ENCODE measurements at places on chromosomes 1 and 21.

DNA sequence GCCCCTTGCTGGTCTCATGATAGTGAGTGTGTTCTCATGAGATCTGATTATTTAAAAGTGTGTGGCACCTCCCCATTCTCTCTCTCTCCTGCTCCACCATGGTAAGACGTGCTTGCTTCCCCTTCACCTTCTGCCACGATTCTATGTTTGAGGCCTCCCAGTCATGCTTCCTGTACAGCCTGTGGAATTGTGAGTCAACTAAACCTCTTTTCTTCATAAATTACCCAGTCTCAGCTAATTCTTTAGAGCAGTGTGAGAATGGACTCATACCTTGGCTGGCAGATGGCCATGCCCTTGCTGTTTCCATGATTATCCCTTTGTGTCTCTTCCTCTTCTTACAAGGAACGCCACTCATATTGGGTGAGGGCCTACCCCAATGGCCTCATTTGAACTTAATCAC is 40.3 kb downstream of the PSMG1 start:
- no peak for DNase-seq

DNA sequence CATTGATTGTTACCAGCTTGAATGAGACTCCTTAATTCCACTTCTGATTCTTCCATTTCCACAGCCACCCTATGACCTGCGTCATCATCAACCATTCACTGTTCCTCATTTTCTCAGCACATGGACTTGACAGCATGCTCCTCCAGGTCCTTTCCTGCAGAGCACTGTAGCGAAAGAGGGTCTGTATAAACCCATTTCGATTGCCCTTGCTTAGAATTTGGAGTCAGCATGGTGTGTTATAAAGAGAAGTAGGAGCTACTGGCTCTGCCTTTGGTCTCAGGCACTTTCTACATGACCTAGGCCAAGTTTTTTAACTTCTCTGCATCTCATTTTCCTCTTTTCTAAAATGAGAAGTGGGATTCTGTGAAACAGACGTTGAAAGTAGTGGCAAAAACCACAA is 133.8 kb downstream of the AK5 start:
- no peak for DNase-seq

GRCh38 chr1:85573322-85573721 is 7.2 kb upstream of the CCN1 start:
- no peak for DNase-seq

DNA sequence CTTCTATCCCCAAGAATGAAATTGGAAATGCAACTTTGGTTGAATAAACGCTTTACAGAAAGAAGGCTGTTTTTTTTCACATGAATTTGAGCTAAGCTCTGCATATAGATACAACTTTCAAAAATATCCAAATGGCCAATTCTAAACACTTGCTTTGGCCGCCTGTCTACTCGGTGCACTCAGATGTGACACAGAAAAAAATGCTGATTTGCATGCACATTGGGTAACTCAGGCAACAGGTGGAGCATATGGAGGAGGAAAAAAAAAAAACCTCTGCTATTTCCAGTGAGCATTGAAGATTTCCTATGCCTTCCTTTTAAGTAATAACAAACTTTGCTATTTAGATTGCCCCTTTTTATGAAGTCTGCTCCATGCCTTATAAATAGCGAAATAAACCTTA is 262.5 kb downstream of the GRIK1 start:
- DNase-seq, result no peak

DNA sequence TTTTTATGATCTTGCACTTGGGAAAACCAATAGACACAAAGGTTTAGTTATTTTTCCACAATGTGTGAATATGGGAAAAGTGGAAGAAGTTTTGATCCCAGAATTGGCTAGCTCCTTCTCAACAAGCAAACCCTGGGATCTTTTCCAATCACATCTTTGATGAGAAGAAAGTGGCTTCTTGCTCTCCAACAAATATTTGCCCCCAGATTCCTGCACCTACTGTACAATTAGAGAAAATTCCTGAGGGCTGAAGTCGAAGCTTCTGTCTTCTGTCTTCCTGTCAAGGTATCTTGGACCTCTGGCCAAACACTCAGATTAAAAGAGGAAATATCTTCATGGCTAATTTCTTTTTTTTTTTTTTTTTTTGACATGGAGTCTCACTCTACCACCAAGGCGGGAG is 113.1 kb upstream of the SLC45A1 start:
- no peak for DNase-seq

DNA sequence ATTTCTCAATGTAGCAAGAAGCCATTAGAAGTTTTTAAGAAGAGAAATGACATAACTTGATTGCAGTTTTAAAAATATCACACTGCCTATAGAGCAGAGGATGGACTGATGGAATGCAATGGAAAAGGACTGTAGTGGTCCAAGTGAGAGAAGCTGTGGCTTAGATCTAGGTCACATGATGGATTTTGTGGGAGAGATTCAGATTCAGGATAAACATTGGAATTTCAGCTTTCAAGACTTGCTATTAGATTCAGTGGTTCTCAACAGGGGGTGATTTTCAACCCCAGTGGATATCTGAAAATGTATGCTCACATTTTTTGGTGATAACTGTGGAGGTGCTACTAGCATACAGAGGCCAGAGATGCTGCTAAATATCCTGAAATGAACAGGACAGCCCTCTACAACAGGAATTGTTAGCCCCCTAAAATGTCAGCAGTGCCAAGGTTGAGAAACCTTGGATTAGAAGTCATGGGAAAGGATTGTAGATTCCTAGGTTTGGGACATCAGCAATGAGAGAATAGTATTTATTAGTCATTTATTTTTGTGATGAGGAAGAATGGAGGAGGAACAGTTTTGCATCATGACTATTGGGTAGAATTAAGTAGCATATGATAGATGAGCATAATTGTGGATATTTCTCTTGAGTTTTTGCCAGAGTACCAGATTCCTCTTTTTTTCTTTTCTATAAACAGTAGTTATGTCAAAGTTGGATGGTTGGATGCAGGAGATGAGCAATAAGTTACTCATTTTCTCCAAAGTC is 30.1 kb upstream of the KCNK2 start:
- DNase-seq, result no peak

GRCh38 chr1:3018051-3018471 is 3.2 kb upstream of the ACTRT2 start:
- DNase-seq, result no peak

DNA sequence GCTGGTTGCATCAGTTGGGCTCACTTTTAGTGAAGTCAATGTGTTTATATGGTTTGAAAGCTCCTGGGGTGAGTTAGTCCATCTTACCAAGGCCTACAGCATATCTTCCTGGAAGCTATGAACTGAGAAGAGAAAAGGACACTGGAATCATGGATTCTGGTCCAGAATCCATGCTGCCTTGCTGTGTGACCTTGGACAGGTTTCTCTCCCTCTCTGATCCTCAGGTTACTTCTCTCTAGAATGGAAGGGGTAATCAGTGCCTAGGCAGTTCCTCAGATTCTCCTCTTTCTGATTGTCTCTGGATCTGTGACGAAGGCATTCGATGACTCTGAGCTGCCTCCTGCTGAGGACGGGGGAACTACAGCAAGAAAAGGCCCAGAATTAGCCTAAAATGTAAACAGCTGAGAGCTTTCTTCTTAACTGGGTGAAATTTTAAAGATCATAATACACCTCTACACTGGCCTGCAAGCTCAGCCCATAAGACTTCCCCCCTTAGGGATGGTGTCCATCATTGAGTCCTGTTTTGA is 425.0 kb upstream of the VAMP3 start:
- no peak for DNase-seq

DNA sequence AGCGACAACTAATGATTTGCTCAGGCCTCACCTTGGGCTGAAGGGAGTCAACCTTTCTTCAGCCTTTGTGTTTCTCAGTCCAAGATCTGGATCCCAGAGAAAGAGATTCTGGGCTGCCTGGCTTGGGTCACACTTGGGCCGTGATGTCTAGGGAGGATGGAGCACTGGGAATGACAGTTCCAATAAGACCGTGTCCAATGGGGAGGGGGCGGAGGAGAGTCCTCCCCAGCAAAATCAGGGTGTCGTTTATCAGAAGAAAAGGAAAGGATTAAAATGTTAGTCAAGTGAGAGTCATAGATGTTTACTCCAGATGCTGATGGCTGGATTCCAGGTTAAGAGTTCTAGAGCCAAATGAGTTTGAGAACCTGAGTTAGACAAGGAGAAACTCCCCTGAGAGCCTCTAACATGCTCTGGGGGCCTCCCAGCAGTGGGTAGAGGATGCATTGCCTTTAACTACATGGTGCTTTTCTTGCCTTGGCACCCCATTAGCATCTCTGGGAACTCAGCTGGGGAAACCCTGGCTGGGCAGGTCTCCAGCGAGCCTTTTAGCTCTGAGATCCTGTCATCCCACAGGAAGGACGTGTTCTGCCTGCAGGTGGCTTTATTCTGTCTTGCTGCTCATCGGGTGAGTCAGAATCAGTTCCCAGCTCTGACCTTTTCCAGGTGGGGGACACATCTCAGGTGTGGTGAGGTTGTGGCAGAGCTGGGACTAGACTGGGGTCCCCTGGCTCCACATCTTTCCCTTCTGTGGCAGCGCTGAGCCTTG is 22.2 kb downstream of the NIPAL3 start:
- DNase-seq, result no peak

DNA sequence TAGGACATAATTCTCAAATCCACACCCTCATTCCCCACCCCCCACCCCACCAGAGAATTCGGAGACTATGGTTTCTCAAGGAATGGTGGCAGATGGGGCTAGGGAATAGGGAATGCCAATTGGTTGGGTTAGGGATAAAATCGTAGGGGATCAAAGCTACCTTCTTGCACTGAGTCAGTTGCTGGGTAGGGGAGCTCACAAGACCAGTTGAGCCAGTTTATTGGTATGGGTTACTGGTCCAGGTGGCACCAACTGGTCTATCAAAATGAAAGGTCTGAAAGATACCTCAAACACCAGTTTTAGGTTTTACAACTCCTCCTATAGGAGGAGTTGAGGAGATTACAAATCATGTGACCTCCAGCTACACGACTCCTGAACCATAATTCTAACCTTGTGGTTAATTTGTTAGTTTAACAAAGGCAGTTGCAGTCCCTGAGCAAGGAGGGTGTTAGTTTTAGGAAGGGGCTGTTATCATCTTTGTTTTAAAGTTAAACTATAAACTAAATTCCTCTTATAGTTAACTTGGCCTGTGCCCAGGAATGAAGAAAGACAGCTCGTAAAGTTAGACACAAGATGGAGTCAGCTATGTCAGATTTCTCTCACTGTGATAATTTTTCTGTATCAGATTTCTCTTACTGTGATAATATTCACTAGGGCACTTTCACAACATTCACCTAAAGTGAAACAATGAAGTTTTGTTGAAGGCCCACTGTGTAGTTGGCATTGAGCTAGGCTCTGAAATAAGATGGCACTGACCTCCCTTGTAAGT is 2.5 kb downstream of the SHISAL2A start:
- DNase-seq, result no peak

DNA sequence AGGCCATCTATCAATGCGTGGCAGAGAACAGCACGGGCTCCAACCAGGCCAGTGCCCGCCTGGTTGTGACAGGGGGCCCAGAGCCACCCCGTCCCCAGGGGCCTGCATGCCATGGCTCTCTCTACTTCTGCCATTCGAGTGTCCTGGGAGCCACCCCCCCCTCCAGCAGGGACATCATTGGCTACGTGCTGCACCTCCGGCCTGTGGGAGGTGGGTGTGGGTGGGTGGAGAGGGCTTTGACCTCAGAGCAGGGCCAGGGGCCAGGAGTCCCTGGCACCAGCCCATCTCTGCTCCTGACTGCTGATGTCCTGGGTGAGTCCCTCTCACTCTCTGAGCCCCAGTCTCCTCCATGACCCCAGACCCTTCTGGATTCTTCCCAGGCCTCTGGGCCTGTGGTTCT is 25.3 kb downstream of the SLC27A3 start:
- DNase-seq, result no peak

- DNase-seq, result no peak
These were observed 75.6 kb downstream of the MRPS6 start for GRCh38 chr21:34148826-34149558.

DNA sequence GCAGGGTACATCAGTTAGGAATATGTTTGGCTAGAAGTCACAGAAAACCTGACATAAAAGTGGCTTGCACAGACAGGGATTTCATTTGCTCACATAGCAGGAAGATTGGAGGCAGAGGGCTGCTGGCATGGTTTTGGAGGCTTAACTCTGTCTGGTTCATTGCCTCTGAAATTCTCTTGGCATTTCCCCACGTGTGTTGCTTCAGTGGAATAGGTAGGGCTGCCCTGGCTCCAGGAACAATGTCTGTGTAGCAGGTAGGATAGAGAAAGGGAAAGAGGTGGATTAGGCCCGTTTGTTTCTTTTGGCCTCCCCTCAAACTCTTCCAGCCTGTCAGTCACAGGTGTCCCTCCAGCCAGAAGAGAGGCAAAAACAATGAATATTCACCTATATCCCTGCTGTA is 20.5 kb upstream of the SIPA1L2 start:
- no peak for DNase-seq

GRCh38 chr1:173020138-173020750 is 30.5 kb downstream of the TNFSF18 start:
- no peak for DNase-seq

DNA sequence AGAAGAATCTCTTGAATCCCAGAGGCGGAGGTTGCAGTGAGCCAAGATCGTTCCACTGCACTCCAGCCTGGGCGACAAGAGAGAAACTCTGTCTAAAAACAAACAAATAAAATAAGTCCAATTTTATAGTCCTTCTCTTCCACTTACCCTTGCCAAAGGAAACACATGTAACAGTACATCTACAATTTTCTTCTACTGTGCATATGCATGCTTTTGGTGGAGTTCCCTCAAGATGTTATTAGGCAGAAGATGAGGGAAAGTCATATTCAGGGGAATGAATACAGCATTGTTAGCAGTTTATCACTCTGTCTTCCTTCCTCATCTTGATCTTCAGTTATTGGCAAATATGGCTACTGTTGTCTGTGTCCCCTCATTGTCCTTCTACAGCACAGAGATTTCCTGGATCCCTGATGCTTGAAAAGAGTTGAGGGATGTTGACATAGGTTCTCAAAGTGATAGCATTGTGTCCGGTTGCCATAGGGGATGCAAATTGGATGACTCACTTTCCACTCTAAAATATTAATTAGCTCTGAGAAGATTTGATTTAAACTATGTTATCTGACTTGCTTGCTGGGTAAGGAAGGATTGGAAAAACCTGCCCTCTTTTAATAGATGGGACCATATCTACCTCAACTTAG is 1173.6 kb downstream of the KCNT2 start:
- no peak for DNase-seq

DNA sequence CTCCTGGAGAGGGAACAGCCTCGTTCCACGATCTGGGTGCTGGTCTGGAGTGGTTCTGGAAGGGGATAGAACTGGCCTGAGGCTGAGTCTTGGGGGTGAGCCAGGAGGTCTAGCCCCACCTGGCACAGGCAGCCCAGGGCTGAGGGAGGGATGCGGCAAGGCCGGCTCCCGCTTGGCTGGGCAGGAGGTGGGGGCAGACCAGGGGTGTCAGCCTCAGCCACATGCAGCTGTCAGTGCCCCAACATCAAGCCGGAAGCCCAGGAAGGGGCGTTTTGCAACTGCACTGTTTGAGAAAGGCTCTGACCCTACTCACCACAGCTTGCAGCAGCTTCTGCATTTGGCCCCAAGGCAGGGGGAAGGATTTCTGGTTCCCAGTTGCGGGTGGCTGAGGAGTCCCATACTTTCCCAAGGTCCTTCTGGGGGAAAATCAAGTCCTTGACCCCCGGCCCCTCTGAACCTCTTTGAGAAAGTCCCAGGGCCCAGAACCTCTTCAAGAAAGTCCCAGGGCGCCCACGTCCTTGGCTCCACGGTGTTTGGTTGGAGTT is 2.0 kb downstream of the EFHD2 start:
- DNase-seq, result peak; percentile 37
